GM23338 (cell line): ENCODE measurements at places on chromosomes 7 and 10. TPM values are rescaled to one million over a fixed set of nuclear protein-coding genes. Genes with fewer than 3 reads are reported as not detected.

ANKRD61 gene
- polyA plus RNA-seq: 0.63 and 1.2 TPM in 2 replicates

SEMA4G gene
- 5.3 and 6.3 TPM in 2 replicates for polyA plus RNA-seq

GPER1 gene
- 0.42 and 0.89 TPM in 2 replicates for polyA plus RNA-seq

GRCh38 chr10:121324678-121325213 is 273.5 kb downstream of the FGFR2 start:
- H3K27me3 ChIP-seq: no peaks in the 10 kb centered on the region
- H3K27ac ChIP-seq: no peak overlapping the region
- no peak for DNase-seq
- no peak overlapping the region for H3K4me3 ChIP-seq

SYT15 gene
- 0.83 and 1.5 TPM in 2 replicates for polyA plus RNA-seq

TUBB8 gene
- polyA plus RNA-seq: 0.40 and 1.0 TPM in 2 replicates

PRSS37 gene
- polyA plus RNA-seq: 0.23 and 0.58 TPM in 2 replicates

GRCh38 chr7:43192806-43193460 is 80.5 kb downstream of the HECW1 start:
- peaks cover 43% of the 10 kb centered on the region for H3K4me1 ChIP-seq
- DNase-seq: peak; percentile 35
- no peaks in the 10 kb centered on the region for H3K27me3 ChIP-seq
